ENCODE measurements at places on chromosomes 1 and 21. TPM values are rescaled to one million over a fixed set of nuclear protein-coding genes. Genes with fewer than 3 reads are reported as not detected.

Gene CD1E
- total RNA-seq: not detected

Gene UMODL1
- total RNA-seq: not detected

Gene AKNAD1
- total RNA-seq: 0.74 TPM

Gene RRP1B
- 34.4 TPM for total RNA-seq

Gene DMRTA2
- total RNA-seq: 0.13 TPM

Gene TDRD5
- not detected for total RNA-seq

Gene GPR61
- total RNA-seq: not detected

Gene CHAF1B
- 11.1 TPM for total RNA-seq

Gene CD48
- total RNA-seq: not detected

Gene ARMH1
- 0.55 TPM for total RNA-seq

Gene LMX1A
- total RNA-seq: not detected

Gene UBE2U
- not detected for total RNA-seq

Gene LCE2B
- total RNA-seq: not detected

Gene ANGPTL1
- total RNA-seq: not detected

Gene PATJ
- 4.5 TPM for total RNA-seq

Gene F3
- 3.3 TPM for total RNA-seq

Gene KLHDC7A
- 1.5 TPM for total RNA-seq

Gene TNFSF4
- total RNA-seq: 0.07 TPM

Gene LYSMD1
- 5.6 TPM for total RNA-seq

Gene GBP6
- total RNA-seq: not detected

Gene CD101
- 0.60 TPM for total RNA-seq

Gene WDR64
- not detected for total RNA-seq

Gene PRDM16
- 0.08 TPM for total RNA-seq

Gene OR2L5
- not detected for total RNA-seq

Gene ARTN
- total RNA-seq: not detected
